ENCODE measurements at places on chromosomes 4 and X. TPM values are rescaled to one million over a fixed set of nuclear protein-coding genes. Genes with fewer than 3 reads are reported as not detected.

CLGN gene
- total RNA-seq = 2.5 TPM

TLR3 gene
- 4.9 TPM for total RNA-seq

HSFX3 gene
- total RNA-seq = not detected

DNA sequence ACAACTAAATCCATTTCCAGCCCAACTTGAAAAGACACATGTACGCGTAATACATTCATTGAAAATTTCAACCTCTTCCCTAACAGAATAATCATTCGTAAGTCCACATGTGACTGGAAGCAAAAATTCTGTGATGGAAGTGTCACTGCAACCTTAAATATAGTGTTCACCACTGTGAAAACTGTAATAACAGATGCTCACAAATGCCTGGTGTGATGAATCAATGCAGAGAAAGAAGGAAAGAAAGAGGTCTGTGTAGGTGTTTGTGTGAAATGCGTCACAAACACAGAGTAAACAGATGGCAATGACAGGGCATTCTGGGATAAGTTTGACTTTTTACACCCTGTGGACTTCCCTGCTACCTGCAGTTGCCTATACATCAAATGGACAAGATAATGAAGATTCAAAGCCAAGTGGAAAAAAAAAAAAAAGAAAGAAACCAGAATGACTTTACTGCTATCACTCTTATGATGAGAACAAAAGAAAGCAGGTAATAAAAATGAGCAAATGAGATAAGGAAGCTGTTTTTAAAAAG lies 123.3 kb downstream of the EPHA5 start:
- no peak for DNase-seq
- no peak overlapping the region for H3K27ac ChIP-seq
- no peaks in the 10 kb centered on the region for H3K36me3 ChIP-seq

- no peaks in the 10 kb centered on the region for H3K36me3 ChIP-seq
- no peak overlapping the region for H3K27ac ChIP-seq
- no peak overlapping the region for H3K4me3 ChIP-seq
- H3K4me1 ChIP-seq = peaks cover 12% of the 10 kb centered on the region
- no peak for DNase-seq
These were observed 307.4 kb downstream of the RAB28 start for GRCh38 chr4:13176741-13177142.

DNA sequence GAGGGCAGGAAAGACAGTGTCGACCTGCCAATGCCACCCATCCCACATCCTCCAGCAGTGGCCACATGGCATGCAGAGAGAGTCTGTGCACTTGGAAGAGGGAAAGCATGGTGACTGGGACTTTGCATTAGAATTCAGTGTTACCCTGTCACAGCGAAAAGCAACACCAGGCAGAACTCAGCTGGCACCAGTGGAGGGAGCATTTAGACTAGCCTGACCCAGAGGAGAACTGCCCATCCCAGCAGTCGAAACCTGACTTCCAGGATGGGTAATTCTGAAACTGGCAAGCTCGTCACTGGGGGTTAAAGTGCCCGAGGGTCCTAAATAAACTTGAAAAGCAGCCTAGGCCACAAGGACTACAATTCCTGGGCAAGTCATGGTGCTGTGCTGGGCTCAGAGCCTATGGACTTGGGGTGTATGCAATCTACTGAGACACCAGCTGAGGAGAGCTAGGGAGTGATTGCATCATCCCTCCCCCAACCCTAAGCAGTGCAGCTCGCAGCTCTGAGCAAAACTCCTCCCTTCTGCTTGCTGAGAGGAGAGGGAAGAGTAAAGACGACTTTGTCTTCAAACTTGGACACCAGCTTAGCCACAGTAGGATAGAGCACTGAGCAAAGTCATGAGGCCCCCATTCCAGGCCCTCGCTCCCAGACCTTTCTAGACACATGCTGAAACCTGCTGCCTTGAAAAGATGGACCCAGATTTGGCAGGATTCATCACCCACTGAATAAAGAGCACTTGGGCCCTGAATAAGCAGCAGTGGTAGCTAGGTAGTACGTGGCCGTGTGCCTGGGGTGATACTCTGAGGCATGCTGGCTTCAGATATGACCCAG lies 68.8 kb downstream of the DDX60L start:
- no peak overlapping the region for H3K4me3 ChIP-seq
- no peak for DNase-seq
- H3K4me1 ChIP-seq = peaks cover 13% of the 10 kb centered on the region

GRCh38 chr4:110949542-110949941 lies 326.7 kb upstream of the PITX2 start:
- no peak for DNase-seq
- H3K36me3 ChIP-seq = no peaks in the 10 kb centered on the region
- H3K27me3 ChIP-seq = no peaks in the 10 kb centered on the region
- H3K4me1 ChIP-seq = no peaks in the 10 kb centered on the region
- no peak overlapping the region for H3K4me3 ChIP-seq
